ENCODE measurements at places on chromosomes 16 and 17.
A peak's percentile ranks its signal among the peaks of the same experiment; 100 is the strongest.

GRCh38 chr16:69402439-69402838 lies 16.6 kb upstream of the TERF2 start:
- DNase-seq: no peak

DNA sequence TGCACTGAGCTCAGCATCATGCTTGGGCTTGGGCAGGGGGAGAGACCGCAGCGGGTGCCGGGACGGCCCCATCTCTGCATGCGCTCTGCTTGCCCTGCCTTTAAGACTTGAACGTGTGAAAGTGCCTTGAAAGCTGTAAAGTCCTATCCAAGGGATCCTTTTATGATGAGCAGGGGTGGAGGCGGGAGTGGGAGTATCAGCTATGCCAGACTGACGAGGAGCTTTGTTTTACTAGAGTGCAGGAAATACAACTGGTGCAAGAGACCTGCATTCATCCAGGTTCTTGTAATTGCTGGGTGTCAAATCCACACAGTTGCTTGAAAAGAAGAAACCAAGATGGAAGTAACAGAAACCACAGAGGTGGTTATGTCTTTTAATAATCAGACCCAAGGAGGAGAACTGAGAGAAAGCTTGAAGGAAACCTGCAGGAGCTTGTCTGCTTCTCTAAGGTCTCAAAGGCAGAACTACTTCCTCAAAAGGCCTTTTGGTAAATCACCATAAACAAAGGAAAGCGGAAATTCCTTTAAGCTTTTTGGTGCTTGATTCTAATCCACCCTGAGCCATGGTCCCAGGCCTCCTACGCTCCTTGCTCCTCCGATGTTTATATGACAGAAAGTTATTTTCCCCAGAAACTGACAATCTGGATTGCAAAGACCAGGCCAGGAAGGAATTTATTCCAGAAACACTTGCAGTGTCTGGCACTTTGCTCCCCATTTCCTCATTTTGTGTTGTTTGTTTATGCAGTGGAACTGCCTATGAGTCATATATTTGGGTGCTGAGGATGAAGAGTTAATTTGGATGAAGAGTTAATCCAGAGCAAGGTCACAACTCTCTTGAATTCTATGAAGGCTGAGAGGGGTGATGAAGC lies 51.3 kb upstream of the FBXO47 start:
- DNase-seq: no peak

DNA sequence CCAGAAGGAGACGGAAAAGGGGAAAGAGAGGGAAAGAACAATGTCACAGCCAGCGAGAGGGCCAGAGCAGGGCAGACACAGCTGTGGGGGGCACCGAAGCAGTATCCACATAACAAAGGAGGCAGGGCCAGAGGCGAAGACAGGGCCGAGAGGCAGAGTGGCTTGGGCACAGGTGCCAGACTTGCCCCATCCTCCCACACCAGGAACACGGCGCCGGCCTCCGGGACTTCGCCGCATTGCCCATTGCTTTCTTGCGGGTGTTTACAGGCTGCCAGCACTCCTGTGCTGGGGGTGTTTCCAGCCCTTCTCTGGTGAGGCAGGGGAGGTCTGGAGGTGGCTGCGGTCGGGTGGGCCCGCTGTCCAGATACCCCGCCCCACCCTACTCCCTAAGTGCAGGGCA lies 78.0 kb downstream of the ENGASE start:
- no peak for DNase-seq

DNA sequence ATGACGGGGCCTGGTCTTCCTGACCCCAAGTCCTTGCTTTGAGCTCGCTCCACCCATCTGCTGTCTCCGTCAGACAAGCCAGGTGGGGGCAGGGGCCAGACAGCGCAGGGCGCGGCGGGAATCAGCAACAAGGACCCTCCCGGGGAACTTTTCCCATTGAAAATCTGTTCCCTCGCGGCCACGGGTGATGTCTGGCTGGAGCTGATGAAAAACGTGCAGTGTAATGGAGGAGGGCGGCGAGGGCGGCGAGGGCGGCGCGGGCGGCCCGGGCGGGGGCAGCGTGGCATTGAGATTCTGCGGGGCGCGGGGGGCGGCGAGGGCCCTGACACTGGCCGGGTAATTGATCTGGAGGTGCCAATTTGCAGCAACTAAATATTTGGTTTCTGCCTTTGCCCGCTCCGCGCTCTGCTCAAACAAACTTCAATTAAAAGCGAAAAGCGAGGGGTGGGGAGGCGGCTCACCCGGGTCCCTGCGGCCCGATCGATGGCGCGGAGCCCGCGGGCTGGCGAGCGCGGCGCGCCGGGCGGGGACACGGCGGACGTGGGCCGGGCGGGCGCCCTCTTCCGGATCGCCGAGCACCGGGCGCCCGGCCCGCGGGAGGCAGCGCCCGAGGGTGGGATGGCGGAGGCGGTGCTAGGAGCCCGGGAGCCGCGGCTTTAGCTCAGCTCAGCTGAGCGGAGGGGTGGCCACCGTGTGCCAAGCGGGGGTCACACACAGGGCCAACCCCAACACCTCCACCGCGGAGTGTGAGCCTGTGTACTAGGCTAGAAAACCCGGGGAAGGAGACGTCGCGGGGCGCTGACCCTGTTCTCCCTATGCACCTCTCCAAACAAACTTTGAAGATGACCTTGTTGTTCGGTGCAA lies 32.4 kb downstream of the DCAKD start:
- DNase-seq: no peak

DNA sequence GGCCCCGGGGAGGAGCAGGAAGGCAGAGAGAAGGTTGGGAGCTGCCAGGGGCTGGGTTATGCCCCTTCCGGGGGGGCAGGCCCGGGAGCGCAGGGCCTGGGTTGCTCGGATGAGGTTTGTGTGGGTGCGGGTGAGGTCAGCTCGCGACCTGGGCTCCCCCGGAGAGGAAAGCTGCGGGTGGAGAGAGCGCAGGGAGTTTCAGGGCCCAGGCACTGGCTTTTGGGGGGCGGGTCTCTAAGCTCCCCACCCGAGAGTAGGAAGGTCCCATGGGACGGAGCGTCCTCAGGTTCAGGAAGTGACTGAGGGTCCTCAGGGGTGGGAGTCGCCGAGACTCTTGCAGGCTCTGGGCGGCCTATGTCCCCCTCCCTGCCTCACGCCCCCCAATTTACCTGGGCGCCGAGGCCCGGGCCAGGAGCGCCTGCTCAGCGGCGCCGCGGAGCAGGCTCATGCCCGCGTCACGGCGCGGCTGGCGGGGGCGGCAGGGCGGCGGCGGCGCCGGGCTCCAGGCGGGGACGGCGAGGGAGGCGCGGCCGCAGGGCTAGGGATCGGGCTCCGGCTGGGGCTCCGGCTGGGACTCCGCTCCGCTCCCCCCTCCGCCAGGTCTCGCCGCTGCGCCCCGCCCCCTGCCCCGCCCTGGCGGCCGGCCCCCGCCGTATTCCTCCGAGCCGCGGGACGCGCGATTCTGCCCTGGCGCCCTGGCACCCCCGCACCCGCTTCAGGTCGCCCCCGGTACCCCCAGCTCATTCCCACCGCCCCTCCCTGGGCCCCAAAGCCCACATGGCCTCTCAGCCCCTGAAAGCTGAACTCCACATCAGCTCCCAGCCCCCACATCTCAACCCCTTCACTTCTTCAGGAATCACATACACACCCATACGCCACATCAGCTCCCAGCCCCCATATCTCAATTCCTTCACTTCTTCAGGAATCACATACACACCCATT lies at the start of gene DOK4:
Gene DOK4, minus strand, starts transcription at position 578 of the 942 bp plus-strand sequence. CDS start 6,986 bp downstream, outside the sequence.
- DNase-seq: peak; percentile 70

GRCh38 chr16:30570636-30571444 lies 674 bp downstream of the ZNF688 start:
- no peak for DNase-seq

DNA sequence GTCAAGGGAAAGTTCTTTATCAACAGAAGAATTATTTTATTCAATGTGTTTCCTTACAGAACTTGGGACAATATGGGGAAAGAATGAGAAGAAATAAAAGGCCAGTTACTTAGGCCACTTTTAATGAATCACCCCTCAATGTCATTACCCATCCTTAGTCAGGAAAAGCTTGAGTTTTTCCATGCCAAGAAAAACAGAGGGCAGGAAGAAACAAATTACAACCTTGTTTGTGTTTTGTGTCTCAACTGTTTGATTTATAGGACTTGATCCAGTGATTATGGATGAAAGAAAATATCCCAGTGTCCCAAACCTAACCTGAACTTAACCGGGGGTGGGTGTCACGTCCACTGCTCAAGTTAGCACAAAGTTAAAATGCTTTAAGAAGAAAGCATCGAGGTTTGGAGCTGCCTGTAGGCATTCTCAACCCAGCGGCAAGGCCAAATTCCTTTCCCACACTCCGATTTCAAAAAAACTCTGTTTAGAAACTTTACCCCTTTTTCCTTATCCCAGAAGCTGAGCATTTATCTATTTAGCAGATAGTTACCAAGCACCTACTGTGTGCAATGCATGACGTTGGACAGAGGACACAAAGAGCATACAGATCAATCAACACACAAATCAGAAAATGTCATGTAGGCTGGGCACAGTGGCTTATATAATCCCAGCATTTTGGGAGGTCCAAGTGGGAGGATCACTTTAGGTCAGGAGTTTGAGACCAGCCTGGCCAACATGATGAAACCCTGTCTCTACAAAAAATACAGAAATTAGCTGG lies 14.0 kb upstream of the CYB5B start:
- no peak for DNase-seq

- no peak for DNase-seq
These were observed 127.4 kb downstream of the IRF8 start for GRCh38 chr16:86026171-86026910.

DNA sequence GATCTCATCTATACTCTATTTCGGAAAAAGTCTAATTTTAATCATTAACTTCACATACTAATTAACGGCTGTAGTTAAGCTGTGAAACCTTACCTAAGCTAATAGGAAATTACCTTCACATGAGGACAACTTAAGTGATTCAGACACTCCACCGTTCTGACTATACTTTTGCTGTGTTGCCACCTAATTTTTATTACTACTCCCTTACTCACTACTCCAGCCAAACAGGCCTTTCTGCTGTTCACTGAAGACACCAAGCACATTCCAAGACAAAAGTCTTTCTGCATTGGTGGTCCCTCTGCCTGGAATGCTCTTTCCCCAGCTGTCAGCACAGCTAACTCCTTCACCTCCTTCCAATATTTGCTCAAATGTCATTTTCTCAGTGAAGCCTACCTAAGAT lies 1.3 kb downstream of the CMTR2 start:
- DNase-seq: no peak

DNA sequence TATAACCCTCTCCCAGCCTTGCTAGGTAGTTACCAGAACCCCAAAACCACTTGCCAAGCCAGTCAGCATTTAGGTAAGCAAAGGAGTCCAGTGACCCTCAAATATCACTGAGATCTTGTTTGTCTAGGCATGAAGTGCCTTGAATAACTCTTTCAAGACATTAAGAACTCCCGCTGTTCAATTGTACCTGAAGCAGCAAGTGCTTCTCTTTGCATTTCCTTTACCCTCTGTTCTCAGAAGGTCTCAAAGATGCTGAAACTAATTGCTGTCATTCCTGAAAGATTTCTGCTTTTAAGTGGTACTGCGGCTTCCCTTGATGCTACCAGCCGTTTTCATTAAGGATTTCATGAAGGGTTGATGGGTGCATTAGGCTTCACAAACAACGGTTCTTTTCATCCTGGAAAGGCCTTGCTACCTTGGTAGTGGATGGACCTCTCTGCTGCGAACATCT lies 142.7 kb downstream of the PITPNC1 start:
- no peak for DNase-seq

Data from activated T-helper 1 cell treated with anti-CD3 and anti-CD28 coated beads, Interleukin-2, amount 50 U/mL, for 16 hours (primary cell).